ENCODE measurements at places on chromosomes 7 and 10.

DNA sequence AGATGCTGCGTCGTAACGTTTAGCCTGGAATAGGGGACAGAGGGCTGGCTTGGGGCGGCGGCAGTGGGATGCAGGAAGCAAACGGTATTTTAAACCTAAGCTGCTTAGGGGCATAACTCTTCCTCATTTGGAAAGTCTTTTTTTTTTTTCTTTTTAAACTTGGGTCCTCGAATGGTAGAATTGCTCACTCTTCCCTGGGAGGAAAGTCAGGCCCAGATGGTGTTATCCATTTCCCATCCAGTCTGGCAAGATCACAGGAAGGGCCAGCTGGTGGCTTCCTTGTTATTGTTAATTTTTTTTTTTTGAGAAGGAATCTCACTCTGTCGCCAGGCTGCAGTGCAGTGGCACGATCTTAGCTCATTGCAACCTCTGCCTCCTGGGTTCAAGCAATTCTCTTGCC, 56.6 kb downstream of the TMEM209 start:
- no peak for DNase-seq

DNA sequence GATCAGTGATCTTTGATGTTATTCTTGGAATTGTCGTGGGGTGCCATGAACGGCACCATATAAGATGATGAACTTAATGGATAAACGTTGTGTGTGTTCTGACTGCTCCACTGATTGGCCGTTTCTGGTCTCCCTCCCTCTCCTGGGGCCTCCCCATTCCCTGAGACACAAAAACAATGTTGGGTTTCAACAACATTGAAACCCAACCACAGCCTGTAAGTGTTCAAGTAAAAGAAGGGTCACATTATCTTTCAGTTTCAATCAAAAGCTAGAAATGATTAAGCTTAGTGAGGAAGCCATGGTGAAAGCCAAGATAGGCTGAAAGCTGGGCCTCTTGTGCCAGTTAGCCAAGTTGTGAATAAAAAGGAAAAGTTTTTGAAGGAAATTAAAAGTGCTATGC, 19.5 kb downstream of the EN2 start:
- no peak for DNase-seq

DNA sequence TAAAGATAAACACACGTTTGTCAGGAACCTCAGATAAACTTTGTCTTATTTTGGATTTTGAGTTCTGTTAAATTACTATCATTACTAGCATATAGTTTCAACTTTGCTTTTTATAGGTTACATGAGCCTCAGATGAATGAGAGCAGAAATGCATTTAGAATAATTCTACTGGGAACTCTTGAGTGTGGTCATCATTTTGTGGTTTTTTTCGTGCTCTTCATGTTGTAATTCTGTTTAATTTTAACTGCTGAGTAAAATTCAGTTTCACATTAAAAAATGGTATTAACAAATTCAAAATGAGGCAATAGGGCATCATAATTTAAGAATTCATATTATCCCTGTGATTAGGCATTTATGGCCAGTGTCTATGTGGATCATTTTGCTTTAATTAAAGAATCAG, 72.9 kb downstream of the GNAI1 start:
- DNase-seq, result no peak

GRCh38 chr7:18900803-18901202, 216.6 kb downstream of the TWIST1 start:
- DNase-seq, result no peak

GRCh38 chr10:3006607-3007006, 60.7 kb upstream of the PFKP start:
- DNase-seq, result no peak

GRCh38 chr10:96625173-96625572, 38.4 kb upstream of the TM9SF3 start:
- DNase-seq, result no peak

DNA sequence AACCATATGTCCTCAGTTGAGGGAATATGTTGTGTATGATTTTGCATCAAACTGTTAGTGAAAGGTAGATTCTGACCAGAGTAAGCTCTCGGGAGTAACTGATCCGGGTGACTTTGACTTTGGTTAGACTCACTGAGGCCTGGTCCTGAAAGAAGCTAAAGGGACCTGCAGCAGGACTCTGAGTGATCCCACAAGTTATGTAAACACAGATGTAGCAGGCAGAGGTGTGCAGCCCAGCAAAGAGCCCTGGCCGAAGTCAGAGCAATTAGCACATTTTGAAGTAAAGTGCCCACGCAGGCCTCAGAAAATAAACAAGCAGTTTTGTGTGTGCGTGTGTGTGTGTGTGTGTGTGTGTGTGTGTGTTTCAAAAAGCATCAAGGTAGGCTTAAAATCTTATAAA, 245.6 kb upstream of the FERD3L start:
- no peak for DNase-seq

DNA sequence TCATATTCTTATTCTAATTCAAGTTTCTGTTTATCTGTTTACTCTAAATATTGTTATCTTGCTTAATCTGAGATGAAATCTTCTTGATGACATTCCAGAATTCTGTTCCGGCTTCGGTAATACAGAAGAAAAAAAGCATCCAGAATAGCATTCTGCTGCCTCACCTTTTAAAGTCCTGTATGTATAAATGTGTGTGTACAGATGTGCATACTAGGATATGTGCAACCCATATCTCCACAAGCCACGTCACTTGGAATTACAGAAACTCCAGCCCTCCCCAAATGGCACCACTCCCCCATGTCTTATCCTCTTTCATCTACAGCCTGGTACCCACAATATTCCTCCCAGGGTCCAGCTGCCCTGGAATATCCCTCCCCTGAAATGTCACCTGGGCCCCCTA, 27.9 kb upstream of the USP6NL start:
- no peak for DNase-seq

DNA sequence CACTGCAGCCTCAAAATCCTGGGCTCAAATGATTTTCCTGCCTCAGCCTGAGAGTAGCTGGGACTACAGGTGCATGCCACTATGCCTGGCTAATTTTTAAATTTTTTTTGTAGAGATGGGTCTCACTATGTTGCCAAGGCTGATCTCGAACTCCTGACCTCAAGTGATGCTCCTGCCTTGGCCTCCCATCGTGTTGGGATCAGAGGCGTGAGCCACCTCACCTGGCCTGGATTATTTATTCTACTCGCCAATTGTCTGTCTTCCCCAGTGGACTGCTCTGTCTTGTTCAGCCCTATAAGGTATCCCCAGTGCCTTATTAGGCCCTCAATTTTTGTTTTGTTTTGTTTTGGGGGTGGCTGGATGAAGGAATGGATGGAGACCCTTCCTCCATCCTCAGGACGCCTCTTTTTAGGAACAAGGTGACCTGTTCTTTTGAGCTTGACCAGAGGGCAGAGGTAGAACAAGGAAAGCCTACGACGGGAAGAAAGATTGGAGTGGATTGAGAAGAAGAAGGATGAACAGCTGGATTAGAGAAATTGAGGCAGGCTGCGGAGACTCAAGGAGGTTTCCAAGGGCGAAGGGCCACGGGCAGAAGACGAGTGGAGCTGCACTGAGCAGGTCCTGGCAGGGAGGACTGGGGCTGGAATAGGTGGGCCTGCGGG, 541 bp upstream of the DENND10 start:
- no peak for DNase-seq

DNA sequence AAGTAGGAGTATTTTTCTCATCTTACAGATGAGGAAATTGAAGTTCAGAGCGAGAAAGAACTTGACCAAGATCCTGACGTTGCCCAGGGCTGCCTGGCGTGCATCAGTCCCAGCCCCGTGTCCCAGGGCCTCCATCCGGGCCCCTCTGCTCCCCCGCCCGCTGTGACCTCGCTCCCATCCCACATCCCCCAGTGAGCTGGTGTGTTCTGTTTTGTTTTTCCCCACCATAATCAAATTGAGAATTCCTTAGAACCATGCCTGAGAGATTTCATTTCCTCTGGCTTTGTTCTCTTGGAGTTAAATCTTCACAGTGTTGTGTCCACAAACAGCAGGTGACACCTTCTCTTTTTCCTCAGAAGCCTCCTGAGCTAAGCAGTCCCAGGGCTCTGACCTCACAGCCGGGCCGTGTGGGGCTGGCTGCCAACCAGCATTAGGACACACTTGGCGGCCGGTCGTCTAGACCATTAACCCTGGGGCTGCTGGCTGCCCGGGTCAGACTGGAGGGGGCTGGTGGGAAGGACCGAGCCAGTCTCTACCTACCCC, 44.3 kb downstream of the PFKP start:
- DNase-seq, result no peak

- no peak for DNase-seq
Observed at GRCh38 chr7:95980167-95980566, 207.8 kb downstream of the DYNC1I1 start.

DNA sequence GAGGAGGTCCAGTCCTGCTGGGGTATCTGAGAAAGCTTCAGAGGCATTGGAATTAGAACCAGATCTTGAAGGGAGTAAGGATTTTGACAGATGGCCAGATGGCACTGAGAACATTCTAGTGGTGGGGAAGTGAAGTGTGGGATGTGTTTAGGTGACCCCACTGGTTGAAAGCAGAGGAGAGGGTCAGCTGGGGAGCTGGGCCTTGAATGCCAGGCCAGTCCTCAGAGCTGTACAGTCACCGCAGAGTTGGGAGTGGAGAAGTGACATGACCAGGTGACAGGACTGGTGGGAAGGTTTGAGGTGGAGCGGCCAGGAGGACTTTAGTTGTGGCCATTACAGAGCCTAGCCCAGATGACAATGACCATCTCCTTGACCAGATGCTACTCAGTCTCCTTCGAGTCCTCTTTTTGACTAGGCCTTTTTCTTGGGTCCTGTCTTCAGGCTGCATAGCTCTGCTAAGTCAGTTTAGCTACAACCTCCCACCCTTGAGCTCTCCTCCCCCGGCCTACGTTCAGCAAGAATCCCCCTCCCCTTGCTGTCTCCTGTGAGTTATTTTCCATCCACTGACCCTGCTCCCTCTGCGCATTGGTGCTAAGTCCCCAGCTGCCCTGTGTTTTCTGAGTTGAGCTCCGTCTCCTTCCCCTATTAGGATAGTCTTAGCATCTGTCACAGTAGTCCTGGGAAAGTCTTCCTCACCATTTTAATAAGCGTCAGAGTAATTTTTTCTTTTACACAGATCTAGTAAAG, 56.3 kb downstream of the CCNY start:
- DNase-seq, result no peak

DNA sequence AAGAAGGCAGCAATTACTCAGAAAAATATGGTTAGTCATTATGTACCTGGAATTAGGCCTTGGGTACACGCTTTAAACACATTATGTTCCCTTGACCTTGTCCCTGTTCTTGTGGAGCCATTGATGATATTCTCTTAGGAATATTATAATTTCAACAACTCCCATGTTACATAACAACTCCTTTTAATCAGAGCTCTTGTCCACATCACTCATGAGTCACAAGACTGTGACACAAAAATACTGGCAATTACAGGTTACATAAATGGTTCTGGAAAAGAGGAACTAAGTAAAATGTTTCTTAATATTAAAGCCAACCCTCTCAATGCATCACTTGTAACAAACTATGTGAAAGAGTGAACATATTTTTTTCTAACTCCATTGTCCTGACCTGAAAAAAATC, 143.8 kb upstream of the PCLO start:
- no peak for DNase-seq

- DNase-seq, result no peak
Observed at GRCh38 chr10:3076138-3076537, 8.8 kb downstream of the PFKP start.

- DNase-seq, result no peak
Observed at GRCh38 chr10:8628351-8628750, 573.9 kb downstream of the GATA3 start.

GRCh38 chr7:10789170-10789569, 184.5 kb upstream of the PHF14 start:
- no peak for DNase-seq

DNA sequence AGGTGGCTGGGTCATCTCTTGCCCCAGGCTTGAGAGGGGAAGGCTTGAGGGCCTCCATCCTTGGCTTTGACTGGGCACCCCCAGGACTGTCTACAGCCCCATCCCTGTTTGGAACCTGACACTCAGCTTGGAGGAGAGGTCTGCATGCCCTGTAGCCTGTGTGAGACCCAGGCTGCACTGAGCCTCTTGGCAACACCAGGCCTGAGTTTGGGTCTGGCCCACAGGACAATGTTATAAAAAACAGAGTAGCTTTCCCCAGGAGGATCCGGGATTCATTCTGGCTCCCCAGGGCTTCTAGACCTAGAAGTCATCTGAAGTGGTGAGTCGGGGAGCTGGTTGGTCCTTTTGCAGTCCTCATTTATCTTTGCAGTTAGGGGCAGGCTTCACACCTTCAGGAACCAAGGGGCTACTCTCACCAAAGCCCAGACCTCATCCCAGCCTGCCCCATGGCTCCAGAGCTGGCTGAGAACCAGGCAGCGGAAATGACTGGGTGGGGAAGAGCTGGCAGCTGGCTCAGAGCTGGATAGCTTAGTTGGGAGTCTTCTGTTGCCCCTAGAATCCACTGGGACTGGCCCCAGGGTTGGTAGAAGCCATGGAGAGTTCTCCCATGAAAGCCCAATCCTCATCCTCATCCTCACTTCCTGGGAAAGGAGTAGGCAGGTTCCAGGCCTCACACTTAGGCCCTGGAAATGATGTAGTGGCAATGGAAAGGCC, 68.8 kb downstream of the ADCYAP1R1 start:
- no peak for DNase-seq

DNA sequence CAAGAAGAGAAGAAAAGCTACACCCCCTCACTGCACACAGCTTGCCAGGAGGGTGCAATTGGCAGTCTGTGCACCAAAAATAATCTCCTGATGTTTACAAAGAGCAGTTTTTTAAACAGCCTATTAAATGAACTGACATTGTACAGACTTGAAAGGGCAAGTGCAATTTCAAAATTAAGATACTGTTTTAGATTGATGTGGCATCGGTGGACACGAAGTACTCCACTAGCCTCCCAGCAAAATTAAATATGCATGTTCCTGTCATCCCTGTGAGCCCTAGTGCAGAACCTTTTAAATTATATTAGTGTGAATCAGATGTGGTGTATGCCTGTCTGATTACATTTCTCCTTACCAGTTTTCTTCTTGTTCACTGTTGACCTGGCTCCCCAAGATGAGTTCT, 87.9 kb downstream of the WIPF3 start:
- DNase-seq, result no peak

DNA sequence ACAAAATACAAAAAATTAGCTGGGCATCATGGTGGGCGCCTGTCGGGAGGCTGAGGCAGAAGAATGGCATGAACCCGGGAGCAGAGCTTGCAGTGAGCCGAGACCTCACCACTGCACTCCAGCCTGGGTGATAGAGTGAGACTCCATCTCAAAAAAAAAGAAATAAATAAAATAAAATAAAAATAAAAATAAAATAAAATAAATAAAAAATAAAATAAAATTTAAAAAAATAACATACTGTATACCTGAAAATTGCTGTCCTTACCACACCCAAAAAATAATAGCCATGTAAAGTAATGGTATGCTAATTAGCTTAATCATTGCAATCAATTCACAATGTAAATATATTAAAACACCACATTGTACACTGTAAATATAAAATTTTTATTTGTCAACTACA, 3.4 kb downstream of the ZC3HAV1L start:
- no peak for DNase-seq

DNA sequence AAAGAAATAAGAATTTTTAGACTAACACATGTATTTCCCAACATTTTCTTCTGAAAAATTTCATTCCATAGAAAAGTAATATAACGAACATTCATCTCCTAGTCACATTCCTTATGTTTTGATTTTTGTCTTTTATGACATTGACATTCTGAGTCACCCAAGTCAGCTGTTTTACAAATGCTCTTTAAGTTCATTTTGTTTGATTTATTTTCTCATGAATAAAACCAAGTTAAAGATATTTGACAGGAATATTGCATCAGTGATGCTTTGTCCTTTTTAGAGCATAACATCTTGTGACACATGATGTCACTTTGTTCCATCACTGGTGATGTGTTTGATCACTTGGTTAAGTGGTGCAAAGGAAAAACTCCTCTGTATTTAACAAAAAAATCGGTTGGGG, 48.4 kb downstream of the HGF start:
- no peak for DNase-seq

GRCh38 chr10:28551086-28551485, 18.2 kb downstream of the WAC start:
- DNase-seq, result no peak
